NCI-H187 (cell line): ENCODE measurements at places on chromosomes 5 and 9.

DNA sequence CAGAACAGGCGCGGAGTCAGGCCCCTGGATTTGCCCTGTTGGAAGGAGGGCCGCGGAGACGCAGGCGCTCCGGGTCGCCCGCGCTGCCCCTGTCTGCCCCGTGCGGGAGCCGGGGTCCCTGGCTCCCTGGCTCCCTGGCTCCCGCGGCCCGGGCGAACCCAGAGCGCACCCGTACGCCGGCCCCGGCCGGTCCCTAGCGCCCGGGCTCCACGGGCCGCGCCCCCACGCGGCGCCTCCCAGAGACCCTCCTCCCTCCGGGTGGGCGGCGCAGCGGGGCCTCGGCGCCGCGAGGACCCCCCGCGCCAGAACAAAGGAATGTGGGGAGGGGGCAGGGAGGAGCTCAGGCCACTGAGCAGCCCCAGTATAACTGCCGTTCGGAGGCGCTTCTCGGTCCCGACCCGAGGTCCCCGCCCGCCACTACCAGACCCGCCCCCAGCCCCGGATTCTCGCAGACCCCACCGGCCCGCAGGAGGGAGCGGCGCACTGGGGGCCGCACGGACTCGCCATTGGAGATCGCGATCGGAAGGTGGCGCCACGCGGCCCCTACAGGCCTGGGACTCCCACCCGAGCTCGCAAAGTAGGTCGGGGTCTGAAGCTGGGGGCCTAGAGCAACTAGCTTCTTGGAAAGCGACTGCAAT lies 2.4 kb downstream of the NFIL3 start:
- DNase-seq, result no peak

DNA sequence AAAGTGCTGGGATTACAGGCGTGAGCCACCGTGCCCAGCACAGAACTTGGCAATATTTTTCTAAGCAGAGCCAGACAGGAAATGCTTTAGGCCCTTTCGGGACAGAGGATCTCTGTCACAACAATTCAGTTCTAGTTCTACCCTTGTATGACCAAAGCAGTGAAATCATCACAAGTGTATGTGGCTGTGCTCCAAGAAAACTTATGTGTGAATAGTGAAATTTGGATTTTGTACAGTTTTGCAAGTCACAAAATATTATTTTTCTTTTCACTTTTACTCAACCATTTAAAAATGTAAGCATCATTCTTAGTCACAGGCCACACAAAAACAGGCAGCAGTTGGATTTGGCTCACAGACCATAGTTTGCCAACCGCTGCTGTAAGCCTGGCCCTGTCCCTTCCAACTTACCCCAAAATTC lies 20.4 kb upstream of the PRUNE2 start:
- no peak for DNase-seq

- no peak for DNase-seq
Observed at GRCh38 chr5:54524704-54525103, 7.1 kb downstream of the SNX18 start.

DNA sequence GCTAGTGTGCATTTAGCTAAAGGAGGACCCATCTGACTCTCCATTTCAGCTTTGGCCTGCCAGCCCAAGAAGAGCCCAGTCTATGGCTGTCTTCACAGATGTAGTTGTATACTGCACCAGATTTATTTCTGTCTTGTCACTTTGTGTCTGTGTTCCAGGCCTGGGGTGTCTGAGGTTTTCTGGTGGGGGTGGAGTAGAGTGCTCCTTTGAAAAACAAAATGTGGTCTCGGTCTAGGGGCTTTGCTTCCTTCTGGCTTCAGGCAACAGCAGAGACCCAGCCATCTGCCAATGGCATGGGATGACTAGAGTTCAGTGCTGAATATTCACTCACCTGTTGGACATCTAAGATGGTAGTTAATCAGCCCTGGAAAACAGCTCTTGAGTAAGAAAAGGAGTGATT lies 10.9 kb downstream of the IGIP start:
- DNase-seq, result no peak

DNA sequence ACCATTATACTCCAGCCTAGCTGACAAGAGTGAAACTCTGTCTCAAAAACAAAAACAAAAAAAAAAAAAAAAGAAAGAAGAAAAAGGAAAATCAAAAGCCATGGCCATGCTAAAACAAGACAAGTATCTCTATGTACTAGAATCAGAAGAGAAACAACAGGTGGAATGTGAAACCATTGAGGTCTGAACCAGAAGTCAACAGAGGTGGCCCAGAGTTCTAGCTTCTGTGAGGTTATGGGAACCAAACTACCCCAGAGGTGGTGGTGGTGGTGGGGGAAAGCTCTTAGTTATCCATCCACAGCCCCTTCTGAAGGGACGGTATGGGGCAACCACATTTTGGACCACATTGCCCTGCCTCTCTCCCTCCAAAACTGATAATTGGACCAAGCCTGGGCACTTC lies 59.5 kb upstream of the ZNF366 start:
- no peak for DNase-seq
